ENCODE measurements at places on chromosomes 7 and 10.
A peak's percentile ranks its signal among the peaks of the same experiment; 100 is the strongest.

GRCh38 chr7:42768045-42768444 is 143.8 kb downstream of the C7orf25 start:
- DNase-seq, result no peak

DNA sequence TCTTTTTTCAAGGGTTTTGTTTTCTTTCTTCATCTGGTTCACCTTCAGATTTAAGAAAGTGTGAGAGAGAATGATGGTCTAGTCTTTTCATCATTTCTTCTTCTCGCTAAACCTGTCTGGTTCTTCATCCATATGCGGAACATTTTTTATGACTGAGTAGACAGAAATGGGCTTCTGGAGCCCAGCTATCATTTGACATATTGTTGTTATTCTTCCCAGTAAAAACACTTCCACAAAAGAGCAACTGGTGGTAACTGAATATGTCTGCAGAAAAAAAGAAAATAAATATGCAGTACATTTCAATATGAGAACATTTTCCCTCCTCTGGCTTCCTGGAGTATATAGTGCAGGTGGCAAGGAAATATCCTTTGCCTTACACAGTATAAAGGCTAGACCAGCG is 209.5 kb downstream of the JCAD start:
- DNase-seq, result no peak

DNA sequence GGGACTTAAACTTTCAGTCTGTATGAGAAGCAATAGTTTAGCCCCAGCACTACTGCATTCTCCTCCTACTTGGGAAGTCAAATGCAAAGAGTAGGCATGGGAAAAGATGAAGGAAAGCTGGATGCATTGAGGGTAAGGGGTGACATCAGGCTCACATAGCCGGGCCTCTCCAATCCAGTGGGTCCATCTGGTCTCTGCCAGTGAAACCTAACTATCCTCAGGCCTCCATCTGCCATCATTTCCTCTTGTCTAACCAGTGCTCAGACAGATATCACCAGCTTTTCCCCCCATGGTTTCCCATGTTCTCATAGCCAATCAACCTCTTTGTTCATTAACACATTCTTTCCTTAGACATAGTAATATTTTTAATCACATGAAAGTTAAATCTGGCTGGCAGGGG is 118.3 kb downstream of the DGKI start:
- no peak for DNase-seq

DNA sequence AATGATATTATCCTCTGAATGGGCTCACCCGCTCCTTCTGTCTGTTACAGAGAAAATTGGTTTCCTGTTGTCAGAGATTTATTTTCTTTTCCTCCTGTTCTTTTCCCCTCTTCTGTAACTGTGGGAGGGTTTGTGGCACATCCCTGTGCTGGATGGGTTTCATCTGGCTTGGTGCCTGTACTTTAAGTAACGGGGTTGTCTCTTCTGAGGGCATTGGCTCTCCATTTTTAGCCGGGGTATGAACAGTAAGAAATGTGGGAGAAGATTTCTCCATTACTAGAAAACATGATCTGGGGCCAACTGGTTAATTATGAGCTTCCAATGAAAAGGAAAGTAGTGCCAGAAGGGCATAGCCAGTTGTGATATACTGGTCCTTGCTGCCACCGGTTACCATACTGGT is 142.6 kb downstream of the SND1 start:
- DNase-seq, result no peak

GRCh38 chr7:103972779-103973434 is 16.6 kb downstream of the RELN start:
- DNase-seq, result no peak

DNA sequence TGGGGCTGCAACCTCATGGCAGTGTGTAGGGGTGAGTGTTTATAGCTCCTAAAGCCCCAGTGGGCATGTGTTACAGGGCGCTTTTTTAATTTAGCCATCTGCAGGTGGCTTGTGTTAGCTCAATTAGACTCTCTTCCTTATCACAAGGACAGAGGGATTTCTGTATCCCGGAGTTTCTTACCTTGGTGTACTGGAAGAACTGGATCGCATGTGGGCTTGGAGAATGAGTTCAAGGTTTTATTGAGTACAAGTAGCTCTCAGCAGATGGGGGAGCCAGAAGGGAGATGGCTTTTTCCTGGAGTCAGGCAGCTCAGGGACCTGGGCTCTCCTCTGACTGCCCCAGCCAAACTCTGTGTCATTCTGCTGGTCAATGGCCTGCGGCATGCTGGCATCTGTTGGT is 153.5 kb upstream of the C7orf33 start:
- no peak for DNase-seq

- no peak for DNase-seq
These were observed 73.3 kb downstream of the SKIDA1 start for GRCh38 chr10:21452203-21452602.

- DNase-seq, result no peak
These were observed 1430.8 kb downstream of the REEP3 start for GRCh38 chr10:64952042-64952441.

- DNase-seq, result no peak
These were observed 64.1 kb downstream of the MICU1 start for GRCh38 chr10:72561745-72562166.

DNA sequence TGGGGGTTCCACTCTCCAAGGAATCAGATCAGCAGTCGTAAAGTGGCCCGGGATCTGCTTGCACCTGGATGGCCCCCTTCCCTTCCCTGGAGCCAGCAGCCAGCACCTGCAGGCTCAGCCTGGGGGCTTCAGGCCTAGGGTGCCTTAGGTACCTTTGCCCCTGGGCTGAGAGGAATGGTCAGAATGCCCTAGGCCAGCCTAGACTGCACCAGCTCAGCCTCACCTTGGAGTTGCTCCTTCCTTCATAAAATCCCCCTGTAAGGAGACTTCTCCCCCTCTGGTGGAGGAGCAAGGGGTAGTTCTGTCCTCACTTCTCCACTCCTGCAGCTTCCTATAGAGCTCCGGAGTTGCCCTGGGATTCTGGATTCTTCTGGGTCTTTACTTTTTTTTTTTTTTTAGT is 32.4 kb upstream of the LBX1 start:
- DNase-seq, result no peak

- DNase-seq, result peak; percentile 33
These were observed 358.4 kb downstream of the KCNMA1 start for GRCh38 chr10:77279207-77279606.

DNA sequence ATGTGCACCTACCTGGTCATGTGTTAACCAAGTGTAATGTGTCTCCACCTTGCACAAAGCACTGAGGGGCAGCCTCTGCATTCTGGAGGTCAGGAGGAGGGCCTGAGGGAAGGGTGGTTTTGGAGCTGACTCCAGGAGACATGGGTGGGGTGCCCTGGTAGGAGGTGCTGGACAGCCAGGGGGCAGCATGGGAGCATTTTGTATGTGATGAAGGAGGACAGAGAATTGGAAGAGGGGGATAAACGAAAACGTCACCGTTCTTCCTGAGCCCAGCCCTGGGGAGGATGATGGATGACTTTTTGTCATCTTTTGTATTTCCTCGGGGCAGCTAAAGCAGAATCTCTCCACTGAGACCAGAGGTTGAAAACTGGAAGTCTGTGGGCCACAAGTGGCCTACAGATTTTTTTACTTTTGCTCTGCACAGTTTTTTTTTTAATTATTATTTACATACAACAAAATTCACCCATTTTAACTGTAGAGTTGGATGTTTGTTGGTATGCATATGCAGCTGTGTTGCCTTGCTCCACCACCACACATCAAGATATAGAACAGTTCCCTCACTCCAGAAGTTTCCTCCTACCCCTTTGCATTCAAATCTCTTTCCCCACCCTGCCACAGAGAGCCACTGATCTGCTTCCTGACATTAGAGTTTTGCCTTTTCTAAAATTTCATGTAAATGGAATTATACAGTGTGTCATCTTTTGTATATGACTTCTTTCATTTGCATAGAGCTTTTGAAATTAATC is 242.5 kb downstream of the VTI1A start:
- DNase-seq, result no peak

DNA sequence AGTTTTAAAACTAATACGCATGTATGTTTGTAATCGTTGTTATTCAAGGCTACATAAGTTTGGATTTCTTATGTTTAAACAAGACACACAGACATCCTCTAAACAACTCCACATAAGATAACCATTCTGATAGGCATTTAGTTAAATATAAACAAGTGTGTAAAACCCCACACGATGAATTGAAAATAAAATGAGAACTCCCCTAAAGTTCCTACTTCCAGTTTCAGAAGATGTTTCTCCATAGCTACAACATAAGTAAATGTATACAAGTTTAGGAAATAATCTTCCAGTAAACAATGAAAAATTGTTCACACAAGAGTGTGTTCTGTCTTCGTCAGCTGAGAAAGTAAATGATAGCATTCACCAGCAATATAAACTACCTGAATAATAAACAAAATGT is 246.8 kb downstream of the RNLS start:
- no peak for DNase-seq

GRCh38 chr7:11437994-11438393 is 394.0 kb downstream of the THSD7A start:
- no peak for DNase-seq

GRCh38 chr7:87505122-87505521 is 29.6 kb upstream of the ABCB4 start:
- no peak for DNase-seq

DNA sequence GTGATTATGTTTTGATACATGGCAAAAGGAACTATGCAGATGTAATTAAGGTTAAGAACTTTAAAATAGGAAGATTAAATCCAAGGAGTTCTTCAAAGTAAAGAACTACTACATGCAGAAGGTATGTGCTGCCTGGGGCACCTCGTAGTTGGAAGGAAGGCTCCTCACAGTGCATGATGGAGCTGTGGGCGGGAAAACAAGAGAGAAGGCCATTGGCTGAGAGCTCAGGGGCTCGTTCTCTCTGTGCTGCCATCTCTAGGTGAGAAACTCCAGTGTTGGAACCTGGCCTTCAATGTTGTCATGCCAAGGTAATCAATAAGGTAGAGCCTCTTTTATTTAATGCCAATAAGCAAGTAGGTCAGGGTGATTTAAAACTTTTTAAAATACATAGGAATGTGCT is 391.4 kb upstream of the ETV1 start:
- DNase-seq, result no peak

DNA sequence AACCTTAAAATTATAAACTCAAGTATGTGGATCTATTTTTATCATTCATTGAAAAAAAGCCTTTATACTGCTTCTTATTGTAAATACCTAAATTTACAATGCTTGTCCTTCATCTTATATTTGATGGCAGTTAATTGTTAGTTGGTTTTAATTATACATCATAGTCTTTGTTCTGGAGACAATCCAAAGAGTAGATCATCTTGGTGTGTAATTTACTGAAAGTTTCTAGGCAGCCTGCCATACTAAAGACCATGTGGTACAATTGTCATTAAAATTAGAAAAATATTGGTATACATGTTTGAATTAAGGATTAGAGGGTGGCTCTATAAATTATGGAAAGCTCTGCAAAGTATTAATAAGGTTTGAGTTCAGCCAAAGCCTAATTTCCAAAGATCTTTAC is 231.4 kb downstream of the KCND2 start:
- DNase-seq, result no peak

DNA sequence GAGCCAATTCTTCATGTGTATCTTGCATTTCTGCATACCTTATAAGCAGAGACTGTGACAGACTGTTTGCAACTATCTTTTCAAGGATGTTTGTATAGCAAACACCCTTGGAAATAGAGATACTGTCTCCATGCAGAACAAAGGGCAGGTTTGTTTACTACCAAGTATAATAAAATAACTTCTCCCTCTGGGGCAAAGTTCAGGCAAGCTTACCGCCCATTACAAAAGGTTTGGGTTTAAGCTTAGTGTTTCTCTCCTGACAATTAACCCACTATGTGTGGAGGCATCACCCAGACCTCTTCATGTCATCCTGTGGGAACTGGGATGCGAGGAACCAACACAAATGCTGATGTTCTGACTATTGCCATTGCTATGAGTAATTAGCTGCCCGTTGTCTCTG is 479.1 kb upstream of the ZMIZ1 start:
- no peak for DNase-seq

GRCh38 chr10:132815168-132815857 is 29.4 kb upstream of the NKX6-2 start:
- no peak for DNase-seq

GRCh38 chr7:152076940-152077933 is 51.8 kb downstream of the GALNT11 start:
- no peak for DNase-seq

- DNase-seq, result no peak
These were observed 117.7 kb downstream of the ARID5B start for GRCh38 chr10:62019013-62019684.

GRCh38 chr10:133166504-133166827 is 6.4 kb downstream of the KNDC1 start:
- no peak for DNase-seq

GRCh38 chr7:129741743-129742213 is 130.3 kb downstream of the NRF1 start:
- no peak for DNase-seq

GRCh38 chr7:47543714-47544113 is 38.2 kb downstream of the TNS3 start:
- no peak for DNase-seq

GRCh38 chr7:30268586-30268985 is 15.8 kb upstream of the ZNRF2 start:
- no peak for DNase-seq

GRCh38 chr7:37330775-37331174 is 117.9 kb downstream of the ELMO1 start:
- DNase-seq, result no peak

DNA sequence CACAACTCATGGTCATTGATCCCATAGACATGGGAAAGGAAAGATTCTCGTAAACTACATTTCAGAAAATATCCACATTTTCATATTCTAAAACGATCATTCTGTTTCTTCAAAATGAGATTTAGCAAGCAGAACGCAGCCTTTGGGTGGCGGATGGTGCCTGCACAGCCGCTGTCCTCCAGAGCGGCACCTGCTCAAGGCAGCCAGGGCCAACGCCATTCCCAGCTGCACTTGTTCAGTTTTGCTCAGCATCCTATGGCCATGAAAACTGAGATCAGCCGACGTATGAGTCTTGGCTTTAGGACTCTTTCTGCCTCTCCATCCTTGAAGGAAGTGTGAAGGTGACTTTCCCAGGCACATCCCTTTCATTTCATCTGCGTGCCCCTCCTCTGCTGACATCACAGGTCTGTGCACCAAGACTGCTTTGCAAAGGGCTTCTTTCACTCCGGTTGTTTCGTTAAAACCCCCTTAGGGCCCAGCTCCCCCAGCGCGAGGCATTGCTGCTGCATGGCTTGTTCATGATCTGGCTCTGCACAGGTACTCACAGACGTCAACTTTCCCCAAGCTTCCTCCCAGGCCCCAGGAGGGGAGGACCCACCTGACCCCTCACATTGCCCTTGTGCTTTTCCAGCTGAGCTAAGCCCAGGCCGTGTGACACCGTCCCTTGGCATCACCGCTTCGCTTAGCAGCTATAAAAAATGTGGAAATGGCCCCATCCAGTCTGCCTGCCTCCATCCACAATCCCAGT is 37.2 kb downstream of the TCERG1L start:
- DNase-seq, result no peak

DNA sequence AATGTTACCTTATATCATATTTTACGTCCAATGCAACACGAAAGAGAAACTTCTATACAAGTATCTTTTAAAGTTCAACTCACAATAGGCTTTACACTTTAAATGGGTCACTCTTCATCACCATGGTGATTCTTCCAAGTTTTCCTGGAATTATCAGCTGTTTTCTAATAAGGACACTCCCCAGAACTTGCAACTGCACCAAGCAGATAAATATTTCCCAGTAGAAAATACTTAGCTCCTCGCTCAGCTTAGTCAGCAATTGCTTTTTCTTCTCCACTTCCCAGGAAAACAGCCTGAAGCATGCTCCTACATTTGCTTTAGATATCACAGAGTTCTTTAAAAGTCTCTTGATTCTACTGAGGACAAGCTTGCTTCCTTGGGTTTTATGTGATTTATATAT is 25.7 kb upstream of the ADD3 start:
- DNase-seq, result no peak

GRCh38 chr7:142094861-142095260 is 16.7 kb upstream of the MGAM2 start:
- DNase-seq, result no peak

Data from fibroblast of skin of left biceps (primary cell).